ENCODE measurements at places on chromosomes 11 and 22.
A peak's percentile ranks its signal among the peaks of the same experiment; 100 is the strongest.

DNA sequence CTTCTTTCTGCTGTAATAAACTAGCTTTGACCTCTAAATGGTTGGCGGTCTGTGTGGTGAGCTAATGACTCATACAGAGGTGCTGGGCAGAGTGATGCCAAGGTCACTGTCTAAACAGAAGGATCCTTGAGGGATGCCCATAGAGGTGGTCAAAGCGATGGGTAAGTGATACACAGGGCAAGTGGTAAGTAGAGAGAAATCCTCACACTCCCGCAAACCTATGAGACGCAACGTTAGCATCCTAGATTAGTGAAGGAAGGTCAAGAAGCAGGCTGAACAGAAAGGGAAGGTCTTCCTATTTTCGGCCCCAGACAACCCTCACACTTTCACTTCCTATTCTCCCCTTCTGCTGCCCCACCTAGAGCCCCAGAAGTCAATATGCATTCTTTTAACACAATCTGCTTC, 65.6 kb upstream of the SESN3 start:
- no peak for DNase-seq

GRCh38 chr11:131977854-131978253, 607.4 kb downstream of the NTM start:
- DNase-seq = peak; percentile 19

DNA sequence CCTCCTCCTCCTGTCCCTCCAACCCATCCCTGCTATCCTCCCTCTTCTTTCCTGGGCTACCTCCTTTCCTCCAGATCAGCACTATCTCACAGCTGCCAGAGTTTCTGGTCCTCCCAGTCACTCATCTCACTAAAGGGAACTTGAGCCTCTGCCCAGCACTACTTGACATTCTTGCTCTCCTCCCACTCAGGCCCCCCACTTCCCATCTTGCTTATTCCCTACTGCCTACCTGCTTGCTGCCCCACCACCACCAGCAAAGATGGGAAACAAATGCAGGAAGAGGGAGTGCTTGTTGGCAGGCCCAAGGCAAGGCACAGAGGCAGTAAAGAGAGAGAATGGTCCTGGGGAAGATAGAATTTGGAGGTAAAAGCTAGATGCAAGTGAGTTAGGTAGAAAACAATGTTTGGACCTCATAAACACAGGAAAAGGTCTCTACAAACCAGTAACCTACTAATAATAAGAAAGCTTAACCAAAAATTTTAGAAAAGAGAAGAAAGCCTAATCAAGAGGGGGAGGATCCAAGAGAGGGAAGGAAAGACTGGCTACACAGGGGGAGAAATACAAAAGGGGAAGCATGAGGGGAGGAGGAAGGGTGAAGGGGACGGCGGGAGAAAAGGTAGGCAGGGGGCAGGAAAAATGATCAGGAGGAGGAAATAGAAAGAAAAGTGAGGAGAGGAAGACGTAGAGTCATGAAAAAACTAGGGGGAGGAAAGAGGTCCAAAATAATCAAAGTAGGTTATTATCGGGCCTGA, 63.6 kb downstream of the PAK1 start:
- DNase-seq = no peak

DNA sequence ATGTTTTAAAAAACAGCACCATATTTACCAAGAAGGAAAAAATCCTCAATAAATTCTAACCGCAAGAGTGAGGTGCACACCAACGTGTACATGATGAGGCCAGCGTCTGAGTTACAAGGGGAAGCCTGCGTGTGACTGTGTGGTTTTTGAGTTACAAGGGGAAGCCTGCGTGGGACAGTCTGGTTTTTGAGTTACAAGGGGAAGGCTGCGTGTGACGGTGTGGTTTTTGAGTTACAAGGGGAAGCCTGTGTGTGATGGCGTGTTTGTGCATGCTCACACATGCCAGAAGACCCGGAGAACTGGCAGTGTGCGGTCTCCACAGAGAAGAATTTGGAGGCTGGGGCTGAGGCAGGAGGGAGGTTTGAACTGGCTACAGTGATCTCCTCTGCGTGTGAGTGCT, 1376.4 kb downstream of the TBC1D22A start:
- DNase-seq = no peak

DNA sequence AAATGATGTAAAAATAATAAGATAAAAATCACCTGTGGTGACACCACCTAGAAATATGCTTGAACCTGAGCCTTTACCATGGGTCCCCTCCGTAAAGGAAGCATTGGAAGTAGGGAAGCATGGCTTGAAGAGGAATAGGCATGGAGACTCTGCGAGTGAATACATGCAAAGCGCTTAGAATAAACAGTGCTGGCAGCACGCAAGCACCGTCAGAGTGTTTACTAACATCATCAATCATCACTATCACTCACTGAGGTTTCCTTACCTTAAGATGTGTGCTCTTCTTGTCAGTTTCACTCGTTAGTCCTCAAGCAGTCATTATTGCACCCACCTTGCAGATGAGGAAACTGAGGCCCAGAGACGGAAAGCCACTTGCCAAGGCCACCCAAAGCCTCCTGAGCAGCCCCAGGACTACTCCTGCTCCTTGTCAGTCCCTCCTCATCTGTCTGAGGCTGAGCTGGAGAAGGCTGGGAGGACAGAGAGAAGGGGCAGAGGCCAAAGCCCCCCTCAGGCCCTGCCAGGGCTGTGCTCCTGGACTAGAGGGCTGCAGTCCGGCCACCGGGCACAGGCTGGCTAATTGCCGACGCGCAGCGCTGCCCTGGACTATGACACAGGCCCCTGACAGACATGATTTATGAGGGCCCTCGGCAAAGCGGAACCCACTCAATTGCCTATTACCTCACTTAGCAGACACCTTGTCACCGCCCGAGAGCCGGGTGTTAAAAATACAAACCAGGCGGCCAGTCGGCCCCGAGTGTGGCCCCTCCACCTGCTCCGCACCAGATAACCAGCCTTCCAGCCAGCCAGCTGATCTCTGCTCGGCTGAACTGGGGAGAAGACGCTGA, 168.9 kb downstream of the MN1 start:
- DNase-seq = no peak

DNA sequence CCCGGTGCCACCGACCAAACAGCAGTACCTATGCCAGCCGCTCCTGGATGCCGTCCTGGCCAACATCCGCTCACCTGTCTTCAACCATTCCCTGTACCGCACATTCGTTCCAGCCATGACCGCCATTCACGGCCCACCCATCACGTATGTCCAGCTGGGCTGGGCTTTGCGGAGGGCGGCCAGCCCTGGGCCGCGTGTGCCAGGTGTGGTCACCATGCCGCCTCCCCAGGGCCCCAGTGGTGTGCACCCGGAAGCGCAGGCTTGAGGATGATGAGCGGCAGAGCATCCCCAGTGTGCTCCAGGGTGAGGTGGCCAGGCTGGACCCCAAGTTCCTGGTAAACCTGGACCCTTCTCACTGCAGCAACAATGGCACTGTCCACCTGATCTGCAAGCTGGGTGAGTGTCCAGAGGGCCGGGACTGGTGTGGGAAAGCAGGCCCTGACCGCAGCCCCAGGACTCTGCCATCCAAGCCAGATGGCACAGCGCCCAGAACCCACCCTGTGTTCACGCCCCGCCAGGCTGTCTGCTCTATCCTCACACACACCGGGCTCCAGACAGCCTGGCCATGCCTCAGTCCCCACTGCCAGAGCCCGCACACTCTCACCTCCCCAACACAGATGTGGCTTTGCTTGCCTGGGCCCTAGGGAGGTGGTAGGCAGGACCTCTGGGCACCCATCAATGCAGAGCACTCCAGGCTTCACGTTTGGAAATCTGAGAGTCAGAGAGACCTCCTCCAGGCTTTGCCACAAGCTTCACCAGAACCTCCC, 77.6 kb downstream of the MED15 start:
- DNase-seq = no peak

DNA sequence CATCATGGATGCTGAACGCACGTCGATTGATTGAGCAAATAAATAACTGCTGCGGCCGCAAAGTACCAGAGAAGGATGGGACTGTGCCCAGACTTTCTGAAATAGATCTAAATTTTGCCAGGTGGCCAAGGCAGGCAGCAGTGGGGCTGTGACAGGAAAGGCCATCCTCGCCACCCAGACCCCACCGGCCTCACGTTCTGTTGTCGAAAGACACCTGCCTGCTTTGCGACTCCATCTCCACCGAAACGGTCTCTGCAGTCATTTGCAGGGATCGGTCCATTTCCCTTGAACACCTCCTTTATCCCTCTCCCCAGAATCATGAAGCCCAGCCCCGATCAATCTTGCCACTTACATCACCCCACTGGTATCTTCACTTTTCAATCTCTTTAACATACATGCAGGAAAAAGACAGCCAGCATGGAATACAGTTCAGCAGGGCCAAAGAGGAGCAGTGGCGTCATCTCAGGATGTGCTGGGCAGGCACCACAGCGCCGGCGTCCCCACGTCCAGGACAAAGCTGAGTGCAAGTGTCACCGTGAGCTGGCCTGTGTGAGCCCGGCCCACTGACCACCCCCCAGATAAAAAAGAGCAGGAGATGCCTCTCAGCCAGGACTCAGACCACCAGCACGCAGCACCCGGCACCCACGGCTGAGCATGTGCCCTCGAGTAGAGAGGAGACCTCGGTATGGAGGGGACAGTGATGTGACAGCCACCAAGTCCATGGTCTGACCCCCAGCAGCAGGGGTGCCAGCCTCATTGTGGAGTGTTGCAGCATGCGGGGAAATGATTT, 610.3 kb downstream of the TBC1D22A start:
- DNase-seq = no peak
